ENCODE measurements at places on chromosomes 1 and 21.

DNA sequence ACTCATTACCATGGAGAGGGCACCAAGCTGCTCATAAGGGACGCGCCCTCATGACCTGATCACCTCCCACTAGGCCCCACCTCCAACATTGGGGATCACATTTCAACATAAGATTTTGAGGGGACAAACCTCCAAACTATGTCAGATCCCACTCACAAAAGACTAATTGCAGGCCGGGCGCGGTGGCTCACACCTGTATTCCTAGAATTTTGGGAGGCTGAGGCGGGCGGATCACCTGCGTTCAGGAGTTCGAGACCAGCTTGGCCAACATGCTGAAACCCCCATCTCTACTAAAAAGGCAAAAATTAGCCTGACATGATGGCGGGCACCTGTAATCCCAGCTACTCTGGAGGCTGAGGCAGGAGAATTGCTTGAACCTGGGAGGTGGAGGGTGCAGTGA is 228.7 kb downstream of the CRB1 start:
- DNase-seq = no peak

DNA sequence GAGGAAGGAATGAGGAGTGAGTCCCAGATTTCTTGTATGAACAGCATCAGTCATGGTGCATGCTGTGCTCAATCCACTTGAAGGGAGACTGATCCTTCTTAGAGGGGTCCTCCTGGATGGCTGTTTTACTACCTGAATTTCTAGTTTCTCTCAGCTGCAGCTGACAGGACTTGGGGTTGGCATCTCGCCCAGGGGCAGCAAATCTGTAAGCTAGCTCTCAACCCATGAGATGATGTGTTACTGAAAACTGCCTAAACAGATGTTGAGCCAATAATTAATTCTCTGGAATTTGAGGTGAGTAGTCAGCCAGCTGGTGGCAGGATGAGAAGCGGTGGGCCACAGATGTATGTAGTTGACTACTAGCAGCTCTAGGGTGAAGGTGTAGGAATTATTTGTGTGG is 19.6 kb downstream of the BACH1 start:
- no peak for DNase-seq

GRCh38 chr21:33611006-33611744 is 22.7 kb upstream of the DONSON start:
- DNase-seq = no peak

DNA sequence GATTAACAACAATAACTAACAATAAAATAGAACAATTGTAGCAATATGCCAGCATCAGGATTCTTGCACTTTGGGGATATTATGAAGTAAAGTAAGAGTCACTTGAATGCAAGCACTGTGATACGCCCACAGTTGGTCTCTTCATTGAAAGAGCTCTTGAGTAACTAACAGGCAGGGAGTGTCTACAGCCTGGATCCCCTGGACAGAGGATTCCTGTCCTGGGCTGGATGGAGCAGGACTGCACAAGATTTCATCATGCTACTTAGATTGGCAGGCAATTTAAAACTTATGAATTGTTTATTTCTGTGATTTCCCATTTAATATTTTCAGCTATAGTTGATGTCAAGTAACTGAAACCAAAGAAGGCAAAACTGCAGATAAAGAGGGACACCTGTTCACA is 13.7 kb upstream of the KRTAP19-5 start:
- no peak for DNase-seq

- no peak for DNase-seq
Measured at GRCh38 chr21:46005081-46005480, 23.5 kb downstream of the COL6A1 start.

GRCh38 chr1:58804853-58805565 is 21.2 kb upstream of the JUN start:
- peak; percentile 53 for DNase-seq

DNA sequence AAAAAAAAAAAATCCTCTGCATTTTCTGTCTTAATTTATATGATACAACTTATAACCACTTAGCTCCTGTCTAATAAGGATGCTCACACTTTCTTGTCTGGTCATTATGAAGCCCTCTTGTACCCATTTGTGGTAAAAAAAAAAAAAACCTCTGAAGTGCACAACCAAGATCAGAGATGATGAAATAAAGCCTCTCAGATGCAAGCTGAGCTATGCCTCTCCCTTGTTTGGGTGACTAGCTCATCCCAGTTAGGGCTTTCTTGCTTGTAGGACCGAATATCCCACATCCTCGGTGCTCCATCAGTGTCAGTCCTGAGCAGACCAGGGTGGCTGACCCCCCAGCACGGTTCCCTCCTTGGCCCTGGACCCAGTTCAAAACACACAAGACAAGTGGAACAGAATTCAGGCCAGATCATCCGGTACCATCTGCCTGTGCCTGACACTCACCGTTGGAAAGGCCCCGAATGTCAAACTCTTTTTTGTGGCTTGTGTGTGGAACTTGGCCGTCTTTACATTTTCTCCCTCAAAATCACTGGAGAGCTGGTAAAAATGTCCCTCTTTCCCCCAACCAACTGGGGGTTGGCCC is 6.3 kb upstream of the SELENON start:
- no peak for DNase-seq

- DNase-seq = no peak
Measured at GRCh38 chr1:3063379-3064295, 5.4 kb upstream of the PRDM16 start.

DNA sequence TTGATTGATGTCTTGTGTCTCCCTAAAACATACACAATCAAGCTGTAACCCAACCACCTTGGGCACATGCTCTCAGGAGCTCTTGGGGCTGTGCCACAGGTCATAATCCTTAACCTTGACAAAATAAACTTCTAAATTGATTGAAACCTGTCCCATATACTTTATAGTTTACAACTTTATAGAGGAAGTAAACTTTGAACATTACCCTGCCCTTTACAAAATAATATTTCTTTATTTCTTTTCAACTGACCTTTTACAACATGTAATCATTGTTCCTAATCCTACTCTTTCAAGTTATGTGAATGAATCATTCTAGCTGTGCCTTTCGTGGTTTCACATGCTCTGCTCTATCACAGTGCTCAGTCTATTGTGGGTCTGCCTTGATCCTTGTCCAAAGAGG is 118.3 kb upstream of the ATP1A1 start:
- DNase-seq = peak; percentile 55

- DNase-seq = no peak
Measured at GRCh38 chr1:38000233-38000528, 5.1 kb downstream of the FHL3 start.

DNA sequence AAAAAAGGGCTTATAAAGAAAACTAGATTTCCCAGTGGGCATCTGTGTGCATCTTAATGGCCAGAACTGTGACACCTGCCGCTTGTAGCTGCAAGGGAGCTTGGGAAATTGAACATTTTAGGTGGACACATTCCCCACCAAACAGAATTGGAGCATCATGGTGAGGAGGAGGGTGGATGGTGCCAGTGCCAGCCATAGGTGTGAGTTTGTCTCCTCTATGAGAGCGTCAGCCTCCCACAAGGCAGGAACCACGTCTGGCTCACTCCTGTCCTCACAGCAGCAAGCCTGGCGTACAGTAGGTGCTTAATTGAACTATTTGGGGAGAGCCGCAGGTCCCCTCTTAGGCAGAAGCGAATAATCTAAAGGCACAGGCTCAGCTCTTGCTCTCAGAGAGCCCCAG is 124.5 kb upstream of the TMEM51 start:
- no peak for DNase-seq

DNA sequence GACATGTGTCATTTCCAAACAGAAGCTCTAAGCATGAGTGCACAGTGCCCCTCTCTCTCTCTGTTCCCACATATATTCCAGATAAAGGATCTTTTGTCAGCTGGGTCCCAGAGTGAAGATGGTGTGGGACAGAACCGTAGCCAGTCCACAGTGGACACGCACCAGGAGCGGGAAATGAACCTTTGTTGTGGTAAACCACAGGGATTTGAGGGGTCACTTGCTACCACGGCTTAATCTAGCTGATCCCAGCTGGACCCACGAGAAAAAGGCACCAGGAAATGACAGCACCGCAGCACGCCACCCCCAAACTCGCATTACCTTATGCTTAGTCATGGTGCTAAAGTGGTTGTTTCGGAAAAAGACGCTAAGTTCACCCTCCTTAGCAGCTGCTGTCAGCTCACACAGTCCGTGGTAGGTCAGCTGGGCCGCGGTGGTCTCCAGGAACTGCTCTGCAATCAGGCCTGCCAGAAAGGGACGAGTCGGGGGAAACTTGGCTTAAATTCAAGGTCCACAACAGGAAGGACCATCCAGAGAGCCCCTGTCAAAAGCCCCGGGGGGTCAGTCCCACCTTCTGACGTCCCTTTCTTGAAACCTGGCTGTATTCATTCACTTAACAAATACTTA is 7.5 kb downstream of the MINDY1 start:
- DNase-seq = no peak

DNA sequence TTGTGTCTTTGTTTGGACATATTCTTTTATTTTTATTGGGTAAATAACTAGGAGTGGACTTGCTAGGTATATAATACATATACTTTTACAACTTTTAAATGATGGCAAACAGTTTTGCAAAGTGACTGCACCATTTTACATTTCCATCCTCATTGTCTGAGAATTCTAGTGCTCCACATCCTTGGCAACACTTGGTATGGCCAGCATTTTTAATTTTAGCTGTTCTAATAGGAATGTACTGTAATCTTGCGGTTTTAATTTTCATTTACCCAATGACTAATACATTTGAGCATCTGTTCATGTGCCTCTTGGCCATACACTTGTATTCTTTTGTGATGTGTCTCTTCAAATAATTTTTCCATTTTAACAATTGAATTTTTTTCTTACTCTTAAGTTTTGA is 37.0 kb upstream of the ATP6V1G3 start:
- DNase-seq = no peak

DNA sequence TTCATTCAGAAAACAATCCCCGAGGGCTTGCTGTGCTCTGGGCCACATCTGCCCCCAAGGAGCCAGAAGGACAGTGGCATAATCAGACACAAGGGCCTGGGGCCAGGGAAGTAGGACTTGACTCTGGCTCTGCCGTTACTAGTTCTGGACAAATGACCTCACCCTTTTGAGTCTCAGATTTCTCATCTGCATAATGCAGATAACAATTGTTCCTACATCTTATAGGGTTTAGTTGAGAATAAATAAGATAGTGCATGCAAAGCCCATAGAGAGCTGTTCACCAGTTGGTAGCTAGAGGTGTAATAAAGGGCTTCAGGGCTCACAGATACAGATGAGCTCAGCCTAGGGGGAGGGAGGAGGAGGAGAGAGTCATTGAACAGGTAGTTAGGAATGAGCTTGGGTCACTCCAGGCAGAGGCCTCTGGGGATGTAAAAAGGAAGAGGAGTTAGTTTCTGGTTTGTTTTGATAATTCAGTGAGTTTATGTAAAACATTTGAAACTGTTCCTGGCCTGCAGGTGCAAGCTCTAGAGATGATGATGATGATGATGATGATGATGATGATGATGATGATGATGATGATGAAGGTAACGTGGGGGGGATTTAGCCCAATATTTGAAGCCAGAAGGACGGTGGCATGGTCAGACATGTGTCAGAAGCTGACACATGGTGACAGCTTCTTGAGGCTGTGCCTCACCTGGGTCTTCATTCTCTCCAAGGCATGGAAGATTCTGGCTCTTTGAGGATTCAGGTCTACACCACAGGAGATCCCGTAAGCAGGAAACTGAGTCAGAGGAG is 858 bp downstream of the LACTBL1 start:
- no peak for DNase-seq

DNA sequence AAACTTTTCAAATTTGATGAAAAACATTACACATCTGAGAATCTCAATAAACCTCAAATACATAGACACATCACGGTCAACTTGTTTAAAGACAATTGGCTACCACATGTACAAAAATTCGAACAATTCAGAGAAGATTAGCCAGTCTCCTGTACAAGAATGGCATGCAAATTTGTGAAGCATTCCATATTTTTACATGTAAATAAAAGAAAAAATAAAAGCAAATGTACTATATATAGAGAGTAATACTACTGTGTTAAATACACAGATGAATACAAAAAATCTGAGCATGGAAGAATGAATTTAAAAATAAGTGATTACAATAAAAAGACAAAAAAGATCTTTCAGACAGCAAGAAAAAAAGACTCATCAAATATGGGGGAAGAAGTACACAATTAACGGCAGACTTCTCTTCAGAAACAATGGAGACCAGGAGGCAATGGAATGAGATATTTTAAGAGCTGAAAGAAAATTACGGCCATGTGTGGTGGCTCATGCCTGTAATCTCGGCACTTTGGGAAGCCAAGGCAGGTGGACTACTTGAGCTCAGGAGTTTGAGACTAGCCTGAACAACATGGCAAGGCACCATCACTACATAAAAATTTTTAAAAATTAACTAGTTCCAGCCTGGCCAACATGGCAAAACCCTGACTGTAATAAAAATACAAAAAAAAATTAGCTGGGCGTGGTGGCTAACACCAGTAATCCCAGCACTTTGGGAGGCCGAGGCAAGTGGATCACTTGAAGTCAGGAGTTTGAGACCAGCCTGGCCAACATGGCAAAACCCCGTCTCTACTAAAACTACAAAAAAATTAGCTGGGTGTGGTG is 23.2 kb downstream of the HAX1 start:
- DNase-seq = no peak

DNA sequence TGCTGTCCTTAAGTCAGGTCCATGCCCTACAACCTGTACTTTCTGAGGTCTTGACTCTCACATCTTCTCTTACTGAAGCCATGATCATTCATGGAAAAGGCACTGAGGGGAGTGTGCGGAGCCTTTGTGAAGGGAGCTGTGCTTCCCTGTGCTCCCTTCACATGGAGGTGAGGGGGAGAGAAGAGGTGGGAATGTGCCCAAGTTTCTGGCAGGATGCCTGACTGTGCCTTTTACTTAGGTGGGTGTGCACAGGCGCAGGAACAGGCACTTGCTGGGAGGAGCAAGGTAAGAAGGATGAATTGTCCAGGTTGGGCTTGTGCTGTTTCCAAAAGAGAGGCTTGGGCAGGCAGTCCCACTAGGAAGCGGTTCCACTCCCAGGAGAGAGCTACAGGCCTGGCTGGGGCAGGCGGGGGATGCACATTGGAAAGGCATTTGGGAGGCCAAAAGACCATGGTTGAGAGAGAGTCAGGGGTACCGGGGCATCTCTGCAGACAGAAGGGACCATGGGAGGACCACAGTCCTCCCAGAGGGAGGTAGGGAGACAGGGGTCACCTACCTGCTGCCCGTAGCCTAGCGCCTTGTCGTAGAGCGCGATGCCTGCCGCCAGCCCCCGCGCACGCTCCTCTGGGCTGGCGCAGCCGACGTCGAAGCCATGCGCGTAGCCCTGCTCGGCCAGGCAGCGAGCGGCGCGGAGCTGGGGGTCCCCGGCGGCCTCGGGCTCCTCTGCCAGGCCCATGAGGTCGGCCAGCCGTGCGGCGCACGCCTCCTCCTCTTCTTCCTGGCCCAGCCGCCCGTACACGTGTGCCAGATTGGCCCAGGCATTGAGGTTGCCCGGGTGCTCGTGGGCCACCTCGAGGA is 853 bp downstream of the TTC22 start:
- no peak for DNase-seq

GRCh38 chr1:29500041-29500440 is 263.7 kb downstream of the PTPRU start:
- DNase-seq = no peak

- DNase-seq = peak; percentile 14
Measured at GRCh38 chr1:161287482-161288054, 22.2 kb downstream of the MPZ start.
